ENCODE measurements at places on chromosomes 1 and 21. TPM values are rescaled to one million over a fixed set of nuclear protein-coding genes. Genes with fewer than 3 reads are reported as not detected.

GRCh38 chr1:238257018-238257621 lies 366.4 kb upstream of the ZP4 start:
- DNase-seq: no peak

- DNase-seq: no peak
Measured at GRCh38 chr1:13737398-13737797, 37.4 kb downstream of the PRDM2 start.

GRCh38 chr1:207903053-207903452 lies 7.9 kb downstream of the CD34 start:
- DNase-seq: no peak

DNA sequence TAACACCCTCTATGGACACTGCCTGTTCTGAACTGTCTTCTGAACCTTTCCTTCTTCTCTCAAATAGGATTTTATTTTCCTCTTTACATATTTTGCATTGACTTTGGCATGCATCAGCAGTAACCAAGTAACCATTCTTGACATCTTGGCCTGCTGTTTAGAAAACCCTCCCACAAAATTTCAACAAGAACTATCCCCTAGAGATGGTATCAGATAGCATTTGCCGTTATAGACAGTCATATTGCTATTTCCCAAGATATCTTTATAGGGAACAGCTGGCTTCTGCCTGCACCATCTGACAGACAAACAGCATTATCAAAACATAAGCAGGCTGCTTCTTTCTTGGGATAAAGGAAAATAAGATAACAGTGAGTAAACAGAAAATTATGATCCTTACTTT lies 54.7 kb downstream of the LHX8 start:
- DNase-seq: no peak

GRCh38 chr1:165896277-165896676 lies 68.9 kb downstream of the UCK2 start:
- DNase-seq: no peak

DNA sequence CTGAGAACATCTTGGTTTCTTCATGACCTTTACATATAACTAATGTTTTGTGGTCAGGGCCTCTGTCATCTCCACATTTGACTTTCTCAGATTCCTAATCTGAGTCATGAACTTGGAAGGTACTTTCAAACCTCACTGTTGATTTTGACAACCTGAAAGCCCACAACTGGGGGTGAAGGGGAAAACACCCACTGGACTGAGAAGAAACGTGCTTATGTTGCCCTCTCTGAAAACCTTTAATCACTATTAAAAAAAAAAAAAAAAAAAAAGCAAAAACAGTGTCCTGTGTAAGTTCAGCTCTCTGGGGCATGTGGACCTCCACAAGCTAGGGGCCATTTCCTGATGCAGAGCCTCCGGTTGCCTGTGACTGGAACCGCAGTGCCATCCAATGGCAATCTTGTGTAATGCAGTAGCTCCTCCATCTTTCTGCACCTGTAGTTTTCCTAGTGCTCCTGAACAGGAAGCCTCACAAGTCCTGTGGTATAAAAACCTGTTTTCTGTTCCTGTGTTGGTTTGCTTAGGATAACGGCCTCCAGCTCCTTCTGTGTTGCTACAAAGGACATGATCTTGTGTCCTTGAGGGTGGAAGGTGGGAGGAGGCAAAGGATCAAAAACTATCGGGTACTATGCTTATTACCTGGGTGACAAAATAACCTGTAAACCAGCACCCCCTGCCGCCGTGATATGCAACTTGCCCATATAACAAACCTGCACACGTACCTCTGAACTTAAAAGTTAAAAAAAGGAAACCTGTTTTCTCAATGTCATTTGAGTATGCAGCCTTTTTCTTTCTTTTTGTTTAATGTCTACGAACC lies 124.5 kb downstream of the ZNF648 start:
- peak; percentile 84 for DNase-seq

GRCh38 chr21:25457411-25457810 lies 149.9 kb downstream of the MRPL39 start:
- no peak for DNase-seq

DNA sequence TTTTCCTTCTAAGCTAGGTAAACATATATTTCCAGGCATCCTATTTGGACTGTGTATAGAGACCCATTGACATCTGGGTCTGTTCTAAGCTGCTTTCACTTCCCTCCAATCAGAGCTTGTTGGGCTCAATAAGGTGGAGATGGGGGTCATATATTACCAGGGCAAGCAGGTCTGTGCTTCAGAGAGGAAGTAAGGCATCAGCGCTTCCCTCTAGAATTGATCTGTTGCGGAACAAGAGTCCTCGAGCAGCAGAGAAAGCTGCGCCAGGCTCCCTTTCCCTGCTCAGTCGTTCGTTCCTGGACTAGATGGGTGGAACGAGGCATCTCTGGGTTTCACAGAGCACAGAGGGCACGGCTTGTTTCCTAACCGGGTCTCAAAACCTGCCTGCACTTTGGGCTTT lies 63.5 kb downstream of the DISC1 start:
- DNase-seq: no peak

GRCh38 chr1:25505656-25506385 lies 37.6 kb upstream of the LDLRAP1 start:
- DNase-seq: no peak

GRCh38 chr1:42420911-42421585 lies 34.8 kb downstream of the ZMYND12 start:
- no peak for DNase-seq

DNA sequence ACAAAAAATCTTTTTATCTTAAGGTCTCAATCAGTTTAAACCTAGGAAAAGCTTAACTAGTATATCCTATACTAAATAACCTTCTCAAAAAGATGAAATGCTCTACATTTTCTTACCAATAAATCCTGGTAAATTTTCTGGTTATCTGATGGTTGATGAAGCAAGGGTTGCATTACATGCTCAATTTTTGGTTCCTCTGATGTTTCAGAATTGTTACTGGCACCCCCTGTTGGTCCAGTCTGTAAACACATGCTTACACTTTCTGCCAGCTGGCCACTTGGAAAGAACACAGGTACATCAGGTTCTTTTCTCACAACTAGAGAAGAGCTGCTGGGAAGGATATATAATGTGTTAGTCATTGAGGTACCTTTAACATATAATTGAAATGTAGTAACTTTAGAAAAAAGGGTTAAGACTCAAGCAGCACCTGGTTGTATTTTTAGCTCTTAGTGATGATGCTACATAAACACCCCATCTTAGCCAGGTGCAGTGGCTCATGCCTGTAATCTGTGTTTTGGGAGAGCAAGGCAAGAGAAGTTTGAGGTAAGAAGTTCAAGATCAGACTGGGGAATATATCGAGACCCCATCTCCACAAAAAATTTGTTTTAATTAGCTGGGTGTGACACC lies 30.9 kb upstream of the TAL1 start:
- DNase-seq: no peak

DNA sequence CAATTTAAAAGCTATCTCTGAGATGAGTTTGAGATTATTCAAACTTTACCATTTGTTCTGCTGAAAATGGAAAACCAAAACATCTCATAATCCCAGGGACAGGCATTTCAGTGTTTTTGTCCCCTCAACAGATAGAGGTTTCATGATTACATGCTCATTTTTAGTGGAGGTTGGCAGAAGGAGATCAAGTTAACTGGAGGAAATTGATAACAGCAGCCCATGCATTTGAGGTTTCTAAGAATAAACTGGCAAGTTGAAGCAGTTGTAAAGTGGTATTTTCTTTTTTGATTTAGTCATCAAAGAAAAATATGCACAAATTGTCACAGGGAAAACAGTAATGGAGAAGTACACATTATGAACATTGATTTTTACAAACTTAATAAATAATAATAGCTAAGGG lies 205.8 kb downstream of the PLA2G4A start:
- DNase-seq: no peak

GRCh38 chr1:206049919-206050600 lies 2.9 kb upstream of the RHEX start:
- no peak for DNase-seq

GRCh38 chr1:178408871-178409270 lies 87.9 kb downstream of the CLEC20A start:
- DNase-seq: no peak

- no peak for DNase-seq
Measured at GRCh38 chr1:52635321-52636089, 2.5 kb downstream of the SHISAL2A start.

DNA sequence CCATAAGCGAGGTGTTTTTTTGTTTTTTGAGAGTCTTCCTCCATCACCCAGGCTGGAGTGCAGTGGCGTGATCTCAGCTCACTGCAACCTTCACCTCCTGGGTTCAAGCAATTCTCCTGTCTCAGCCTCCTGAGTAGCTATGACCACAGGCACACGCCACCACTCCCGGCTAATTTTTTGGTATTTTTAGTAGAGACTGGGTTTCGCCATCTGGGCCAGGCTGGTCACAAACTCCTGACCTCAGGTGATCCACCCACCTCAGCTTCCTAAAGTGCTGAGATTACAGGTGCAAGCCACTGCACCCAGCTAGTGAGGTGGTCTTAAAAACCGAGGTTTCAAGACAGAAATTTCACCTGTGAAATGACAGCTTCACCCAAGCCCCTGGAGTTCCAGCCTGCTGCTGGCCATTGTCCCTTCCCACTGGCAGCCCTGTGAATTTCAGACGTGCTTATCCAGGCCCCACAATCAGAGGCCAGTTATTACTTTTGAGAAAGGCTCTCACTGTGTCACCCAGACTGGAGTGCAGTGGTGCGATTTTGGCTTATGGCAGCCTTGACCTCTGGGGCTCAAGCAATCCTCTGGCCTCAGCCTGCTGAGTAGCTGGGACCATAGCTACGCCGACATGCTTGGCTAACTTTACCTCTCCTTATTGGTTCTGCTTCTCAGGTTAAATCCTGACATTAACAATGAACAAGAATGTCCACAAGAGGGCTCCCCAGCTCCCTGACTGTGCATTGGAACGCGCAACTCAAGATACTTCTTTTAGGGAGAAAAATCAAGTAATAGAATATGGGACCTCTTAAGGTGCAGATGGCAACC lies 19.4 kb downstream of the ENO1 start:
- DNase-seq: no peak

- DNase-seq: no peak
Measured at GRCh38 chr1:219495737-219496408, 117.0 kb downstream of the ZC3H11B start.

IL23R gene
- not detected for total RNA-seq

BACE2 gene
- 9.9 TPM for total RNA-seq

SLC19A1 gene
- total RNA-seq: 33.5 TPM

PLPPR5 gene
- 4.8 TPM for total RNA-seq

SLC66A1 gene
- 16.8 TPM for total RNA-seq

HEYL gene
- 3.5 TPM for total RNA-seq

HMGN2 gene
- 453 TPM for total RNA-seq
